ENCODE measurements at places on chromosomes 2 and 18. TPM values are rescaled to one million over a fixed set of nuclear protein-coding genes. Genes with fewer than 3 reads are reported as not detected.

DNA sequence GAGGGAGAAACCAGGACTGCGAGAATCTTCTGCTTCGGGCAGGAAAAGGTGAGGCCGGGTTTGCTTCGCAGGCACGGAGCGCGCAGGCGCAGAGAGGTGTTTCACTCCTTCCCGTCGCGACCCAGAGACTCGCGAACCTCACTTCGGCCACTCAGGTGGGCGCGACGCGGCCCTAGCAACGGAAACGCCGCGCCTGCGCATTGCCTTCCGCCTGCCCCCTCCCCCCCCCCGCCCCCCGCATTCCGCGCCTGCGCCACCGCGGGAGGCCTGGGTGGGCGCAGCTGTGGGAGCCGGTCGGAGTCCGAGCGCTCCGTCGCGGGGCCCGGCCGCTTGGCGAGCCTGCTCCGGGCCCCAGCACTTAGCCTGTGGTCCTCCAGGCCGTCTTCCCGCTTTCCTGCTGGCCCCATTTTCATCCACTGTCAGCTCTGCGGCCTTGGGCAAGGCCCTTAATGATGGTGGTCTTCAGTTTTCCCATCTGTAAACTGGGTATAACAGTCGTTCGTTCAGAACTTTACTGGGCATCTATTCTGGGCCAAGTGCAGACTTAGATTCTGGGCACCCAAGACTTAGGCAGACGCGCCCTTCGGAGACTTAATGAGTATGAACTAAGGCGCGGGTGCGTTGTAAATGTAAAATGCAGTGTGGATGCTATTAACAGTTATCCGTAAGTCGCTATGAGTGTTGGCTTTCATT is 62.1 kb upstream of the ACKR3 start:
- peak; percentile 56 for DNase-seq

GRCh38 chr18:54585743-54586142 is 5.3 kb upstream of the DYNAP start:
- DNase-seq, result no peak

GRCh38 chr18:63575681-63576080 is 11.5 kb upstream of the SERPINB13 start:
- no peak for DNase-seq

Gene OR6B2
- total RNA-seq, result not detected

DNA sequence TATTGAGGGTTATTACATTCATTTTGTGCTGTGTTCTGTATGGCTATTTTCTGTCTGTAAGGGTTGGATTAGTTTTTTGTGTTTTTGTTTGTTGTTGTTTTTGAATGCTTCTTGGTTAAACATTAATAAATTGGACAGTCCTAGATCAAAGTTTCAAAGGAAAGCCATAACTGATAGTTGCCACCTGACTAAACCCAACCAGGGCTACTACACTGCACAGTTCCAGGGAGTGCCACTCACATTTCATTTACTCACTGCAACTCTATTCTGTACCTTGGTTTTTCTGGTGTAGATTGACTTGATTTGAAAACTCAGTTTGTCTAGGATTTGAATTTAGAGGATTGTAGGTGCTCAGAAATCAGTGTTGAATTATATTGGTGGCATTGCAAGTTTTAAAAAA is 6.4 kb downstream of the MYL12B start:
- no peak for DNase-seq

GRCh38 chr2:117360586-117360985 is 453.9 kb upstream of the DDX18 start:
- no peak for DNase-seq

GRCh38 chr2:69955029-69955428 is 6.4 kb downstream of the ASPRV1 start:
- peak; percentile 37 for DNase-seq

- no peak for DNase-seq
These were observed 53.0 kb downstream of the EIPR1 start for GRCh38 chr2:3324404-3325281.

- DNase-seq, result peak; percentile 31
These were observed 339.7 kb upstream of the SLC14A2 start for GRCh38 chr18:45275367-45276113.

DNA sequence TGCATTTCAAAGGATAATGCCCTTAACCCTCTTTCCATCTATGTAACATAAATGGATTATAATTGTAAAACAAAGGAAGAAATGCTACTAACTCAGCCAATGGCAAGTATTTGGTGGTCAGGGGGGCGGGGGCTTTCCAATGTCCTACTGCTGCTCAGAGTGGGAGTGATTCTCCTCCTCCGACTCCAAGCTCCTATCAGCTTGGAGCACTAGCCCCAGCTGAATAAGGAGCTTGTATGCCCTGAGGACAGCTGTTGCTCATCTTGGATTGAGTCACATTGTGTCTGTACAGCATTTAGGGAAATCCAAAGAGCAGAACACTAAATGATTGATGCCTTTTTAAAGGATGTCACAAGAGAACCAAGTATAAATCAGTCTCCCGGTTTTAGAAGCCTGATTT is 105.6 kb upstream of the ZNF521 start:
- peak; percentile 82 for DNase-seq

DNA sequence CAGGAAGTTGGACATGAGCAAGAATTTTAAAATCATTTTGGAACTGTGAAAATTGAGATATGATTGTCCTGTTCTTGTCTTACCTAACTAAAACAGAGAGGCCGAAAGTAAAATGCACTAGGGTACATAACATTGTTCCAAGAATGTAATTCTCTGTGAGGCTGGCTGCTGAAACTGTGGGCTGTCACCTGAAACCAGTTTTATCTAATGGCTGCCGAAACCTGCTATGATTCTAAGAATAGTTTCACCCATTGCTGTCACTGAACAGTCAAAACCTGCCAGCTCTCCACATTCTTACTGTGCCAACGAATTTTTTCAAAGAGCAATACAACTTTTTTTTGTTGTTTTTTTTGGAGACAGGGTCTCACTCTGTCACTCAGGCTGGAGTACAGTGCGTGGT is 119.3 kb upstream of the ZSWIM2 start:
- DNase-seq, result no peak

Gene SP5
- total RNA-seq, result not detected

Gene PKDCC
- 4.1 TPM for total RNA-seq

Gene SLC5A7
- not detected for total RNA-seq

DNA sequence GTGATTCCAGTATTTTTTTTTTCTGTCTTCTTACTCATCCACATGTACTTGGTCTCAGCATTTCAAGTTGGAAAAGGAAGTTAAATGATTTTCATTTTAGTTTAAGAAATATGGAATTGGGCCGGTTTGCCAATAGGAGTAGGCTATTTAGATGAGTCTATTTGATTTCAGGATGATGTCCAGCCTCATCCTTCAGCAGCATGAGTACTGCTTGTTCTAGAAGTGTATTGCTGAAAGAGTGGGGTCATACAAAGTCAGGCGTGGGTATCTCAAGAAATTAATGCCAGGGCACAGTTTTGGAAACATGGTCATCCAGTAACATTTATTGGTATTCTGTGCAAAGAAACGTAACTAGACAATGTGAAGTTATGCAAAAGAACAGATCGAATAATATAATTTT is 44.9 kb upstream of the MSTN start:
- DNase-seq, result no peak

GRCh38 chr2:177284531-177284930 is 20.0 kb upstream of the NFE2L2 start:
- DNase-seq, result no peak

GRCh38 chr2:240948905-240949790 is 43.0 kb downstream of the CROCC2 start:
- no peak for DNase-seq

DNA sequence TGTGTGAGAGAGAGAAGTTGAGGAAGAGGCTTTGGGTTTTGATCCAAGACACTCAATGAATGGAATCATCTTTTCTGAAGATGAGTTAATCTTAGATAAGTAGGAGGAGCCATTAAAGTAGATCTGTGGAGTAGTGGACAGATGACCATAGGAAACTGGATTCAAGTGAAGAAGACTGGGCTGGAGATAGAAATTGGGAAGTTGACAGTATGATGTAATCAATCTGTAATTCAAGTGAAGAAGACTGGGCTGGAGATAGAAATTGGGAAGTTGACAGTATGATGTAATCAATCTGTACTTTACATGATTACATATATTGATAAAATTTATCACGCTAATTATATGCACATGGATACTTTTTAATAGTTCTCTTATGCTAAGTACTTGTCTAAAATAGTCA is 92.8 kb downstream of the PHLPP1 start:
- no peak for DNase-seq

Gene SATB2
- total RNA-seq, result 7.8 TPM

Gene DNAJC10
- total RNA-seq, result 48.7 TPM

- DNase-seq, result no peak
These were observed 75.0 kb downstream of the MYCN start for GRCh38 chr2:16015210-16015902.

Gene ROCK2
- 21.8 TPM for total RNA-seq

GRCh38 chr2:121650315-121650930 is 1.2 kb upstream of the CLASP1 start:
- DNase-seq, result peak; percentile 34

- peak; percentile 77 for DNase-seq
These were observed 72.0 kb upstream of the TMEM178A start for GRCh38 chr2:39593439-39594393.

DNA sequence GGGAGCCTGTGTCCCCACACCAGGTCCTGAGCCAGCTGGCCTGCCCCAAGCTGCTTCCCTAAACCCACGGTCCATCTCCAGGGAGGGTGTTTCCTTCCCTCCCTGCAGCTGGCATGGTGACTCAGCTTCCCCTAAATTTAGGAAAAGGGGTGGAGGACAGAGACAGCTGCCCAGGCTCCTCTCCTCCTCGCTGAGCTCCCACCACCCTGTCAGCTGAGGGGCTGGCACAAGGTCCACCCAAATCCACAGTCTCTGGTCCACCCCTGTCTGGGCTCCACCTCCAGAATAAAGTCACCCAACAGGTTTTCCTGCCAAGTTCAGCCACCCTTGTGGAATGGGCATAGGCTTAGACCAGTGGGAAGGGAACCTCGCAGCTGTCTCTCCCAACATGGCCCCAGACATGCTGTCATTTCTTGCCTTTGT is 156.5 kb downstream of the TNS1 start:
- DNase-seq, result no peak

Gene RTKN
- 10.5 TPM for total RNA-seq

DNA sequence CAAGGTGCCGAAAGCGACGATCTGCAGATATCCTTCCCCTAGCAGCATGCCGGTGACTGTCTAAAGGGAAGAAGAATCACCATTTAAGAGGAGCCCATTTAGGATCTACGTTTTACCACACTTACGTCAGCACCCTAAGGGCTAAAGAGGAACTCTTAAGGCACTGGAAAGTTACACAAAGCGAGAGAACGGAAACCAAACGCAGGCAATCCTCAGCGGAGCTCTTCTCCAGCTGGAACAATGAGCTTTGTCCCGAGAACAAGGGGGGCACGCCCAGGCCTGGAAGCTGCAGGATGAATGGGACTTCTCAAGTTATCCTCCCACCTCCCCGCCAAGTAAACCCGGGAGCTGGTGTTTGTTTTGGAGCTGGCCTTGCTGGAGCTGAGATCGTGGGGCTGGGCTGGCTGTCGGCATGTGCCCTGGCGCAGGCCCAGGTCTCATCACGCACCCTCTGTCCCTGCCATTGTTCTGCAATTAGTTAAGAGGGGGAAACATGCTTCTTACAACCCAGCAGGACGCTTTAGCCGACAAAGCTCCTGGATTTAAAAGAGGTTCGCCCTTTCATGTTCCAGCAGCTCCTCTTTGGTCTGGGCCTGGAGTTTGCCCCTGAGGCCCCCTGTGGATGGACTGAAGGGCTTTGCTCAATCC is 36.4 kb downstream of the PXDN start:
- peak; percentile 93 for DNase-seq

DNA sequence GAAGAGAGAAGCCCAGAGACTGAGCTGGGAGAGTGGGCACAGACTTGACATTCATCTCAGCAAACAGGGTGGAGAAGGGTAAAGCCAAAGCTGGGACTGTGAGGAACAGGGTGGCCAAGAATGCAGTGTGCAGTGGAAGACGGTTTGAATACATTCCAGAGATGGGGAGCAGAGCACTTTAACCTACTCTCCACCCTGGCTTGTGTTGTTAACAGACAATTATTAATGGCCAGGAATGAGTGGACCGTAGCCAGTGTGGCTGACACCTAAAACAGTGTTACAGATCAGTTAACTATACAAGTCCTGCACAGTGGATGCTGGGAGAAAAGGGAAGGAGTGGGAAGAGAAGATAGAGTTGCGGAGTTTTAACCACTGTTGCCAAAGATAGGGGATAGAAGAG is 7.4 kb upstream of the NAB1 start:
- no peak for DNase-seq

DNA sequence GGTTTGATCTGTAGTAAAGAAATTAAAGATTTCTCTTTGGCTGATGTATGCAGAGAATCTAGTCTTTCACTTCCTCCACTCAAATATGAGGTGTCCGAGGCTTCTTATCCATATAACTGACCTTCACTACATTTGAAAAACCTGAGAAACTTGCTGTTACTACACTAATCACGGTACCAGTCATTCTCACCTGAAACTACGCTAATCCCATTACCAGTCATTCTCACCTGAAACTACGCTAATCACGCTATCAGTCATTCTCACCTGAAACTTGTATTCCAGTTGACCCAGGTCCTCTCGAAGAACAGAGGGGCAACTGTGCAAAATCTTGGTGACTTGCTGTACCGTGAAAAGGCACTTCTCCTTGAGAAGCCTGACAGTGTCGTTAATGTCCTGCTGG is 5.1 kb downstream of the MTERF4 start:
- no peak for DNase-seq

DNA sequence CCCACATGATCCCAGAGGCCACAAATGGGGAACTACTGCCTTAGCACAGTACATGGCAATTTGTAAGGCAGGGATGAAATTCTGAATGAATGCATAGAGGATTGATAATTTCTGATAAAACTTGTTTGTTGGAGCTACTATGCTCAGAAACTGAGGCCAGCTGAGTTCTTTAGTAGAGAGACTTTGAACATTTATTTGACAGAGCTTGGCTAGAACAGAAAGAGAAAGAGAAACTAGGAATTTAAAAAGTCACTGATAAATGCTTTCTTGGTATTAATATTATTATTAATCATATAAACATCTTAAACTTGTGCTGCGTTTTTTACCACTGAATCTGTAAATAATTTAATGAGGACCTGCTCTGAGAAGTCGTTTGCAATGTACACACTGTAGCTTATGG is 923.7 kb upstream of the CNTNAP5 start:
- DNase-seq, result no peak

Gene LOXHD1
- not detected for total RNA-seq

- DNase-seq, result no peak
These were observed 36.1 kb upstream of the ITGA4 start for GRCh38 chr2:181421131-181421458.

DNA sequence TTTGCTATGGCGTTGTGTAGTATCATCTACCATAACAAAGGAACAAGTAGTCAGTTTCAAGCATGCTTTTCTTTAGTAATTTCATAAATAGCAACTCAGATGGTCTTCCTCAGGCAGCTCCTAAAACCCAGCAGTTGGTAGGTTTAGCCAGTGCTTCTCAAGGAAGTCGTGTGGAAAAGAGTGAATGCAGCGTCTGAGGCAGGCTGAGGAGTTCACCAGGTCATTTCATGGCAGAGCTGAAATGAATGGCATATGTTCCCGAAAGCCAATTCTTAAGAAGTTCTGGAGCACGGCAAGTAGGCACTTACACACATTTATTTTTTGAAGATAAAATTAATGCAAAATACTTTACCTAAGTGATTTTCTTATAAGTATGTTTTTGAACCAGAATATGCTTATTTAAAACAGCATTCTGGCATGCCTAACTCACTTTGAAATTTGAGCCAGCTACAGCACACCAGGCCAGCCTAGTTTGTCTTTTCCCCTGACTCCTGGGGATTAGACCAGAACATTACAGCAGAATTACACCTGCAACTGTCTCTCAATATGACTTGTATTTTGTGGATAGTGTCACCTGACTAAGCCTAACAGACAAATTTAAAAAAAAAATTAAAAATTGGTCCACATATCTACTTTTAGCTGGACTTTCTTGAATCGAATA is 62.2 kb downstream of the OSBPL6 start:
- DNase-seq, result no peak
